ENCODE measurements at places on chromosomes 4 and X.
A peak's percentile ranks its signal among the peaks of the same experiment; 100 is the strongest.

DNA sequence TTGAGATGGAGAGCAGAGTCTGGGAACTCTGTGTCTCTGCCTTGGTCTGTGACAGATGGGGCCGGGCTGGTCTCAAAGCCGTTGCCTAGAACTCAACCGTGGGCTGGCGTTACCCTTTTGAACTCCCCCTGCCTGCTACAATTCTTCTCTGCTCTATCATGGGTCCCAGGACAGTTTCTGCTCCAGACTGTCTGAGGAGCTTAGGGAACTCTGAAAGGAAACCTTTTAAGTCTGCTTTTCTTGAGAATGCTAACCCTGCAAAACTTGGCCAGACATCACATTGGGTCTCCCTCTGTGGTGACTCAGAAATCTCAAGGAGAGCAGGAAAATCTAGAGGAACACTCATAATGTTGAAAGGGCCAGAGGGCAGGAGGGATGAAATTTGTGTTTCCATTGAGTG lies 240.6 kb downstream of the CBR4 start:
- DNase-seq: no peak

GRCh38 chrX:148540114-148540513 lies 39.7 kb downstream of the AFF2 start:
- no peak for DNase-seq

- DNase-seq: no peak
Measured at GRCh38 chr4:24657768-24658617, 73.6 kb upstream of the DHX15 start.

DNA sequence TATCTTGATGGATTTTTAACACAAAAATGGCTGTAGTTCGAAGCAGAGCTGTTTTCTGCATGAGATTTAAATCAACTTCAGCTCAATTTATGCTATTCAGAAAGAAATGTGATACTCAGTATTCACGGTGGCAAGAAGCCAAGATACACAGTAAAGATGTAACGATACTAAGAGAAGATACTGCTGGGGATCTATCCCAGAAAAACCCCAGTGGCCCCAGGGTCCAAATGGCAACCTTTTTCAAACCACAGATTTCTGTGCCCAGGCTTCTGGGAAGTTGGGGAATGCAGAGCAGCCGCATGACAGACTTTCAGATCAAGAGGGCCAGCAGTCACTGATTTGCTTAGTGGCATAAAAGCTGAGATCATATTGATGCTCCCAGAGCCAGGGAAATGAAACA lies 353.9 kb downstream of the AFF2 start:
- no peak for DNase-seq

DNA sequence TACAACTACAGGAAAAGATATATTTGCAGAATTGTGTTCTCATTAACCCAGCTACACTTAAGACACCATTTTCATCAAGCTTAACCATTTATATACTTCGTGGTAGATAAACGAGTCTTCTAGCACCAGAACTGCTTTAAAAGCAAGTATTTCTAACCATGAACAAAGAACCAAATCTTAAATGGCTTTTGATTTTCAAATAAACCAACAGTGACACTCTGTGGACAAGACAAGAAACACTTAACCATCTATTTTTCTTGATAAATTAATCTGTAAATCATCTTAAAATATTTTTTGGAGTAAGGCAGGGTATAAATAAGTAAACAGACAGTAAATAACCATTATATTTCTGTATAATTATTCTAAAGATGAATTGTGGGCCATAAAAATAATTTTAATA lies 10.2 kb downstream of the BEND2 start:
- no peak for DNase-seq

- DNase-seq: no peak
Measured at GRCh38 chr4:110493520-110493919, 17.6 kb downstream of the ENPEP start.

DNA sequence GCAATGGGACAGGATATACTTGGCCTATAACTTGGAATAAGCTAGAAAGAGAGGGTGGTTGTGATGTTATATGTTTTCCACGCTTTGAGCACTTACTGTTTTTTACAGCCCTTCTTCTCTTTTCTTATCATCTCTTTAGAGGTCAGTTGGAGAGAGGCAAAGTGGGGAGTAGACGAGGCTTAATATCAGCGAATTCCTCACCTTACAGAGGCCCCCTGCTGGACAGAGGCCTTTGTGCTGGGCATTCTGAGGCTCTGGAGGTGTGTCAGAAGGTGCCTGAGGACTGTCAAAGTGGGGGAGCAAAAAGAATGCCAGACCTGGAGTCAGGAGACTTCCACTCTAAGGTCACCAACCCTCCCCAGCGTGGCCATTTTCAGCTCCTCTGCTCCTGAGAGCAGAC lies 42.5 kb downstream of the MAMLD1 start:
- peak; percentile 29 for DNase-seq

GRCh38 chr4:86744570-86744969 lies 104.6 kb downstream of the SLC10A6 start:
- no peak for DNase-seq

DNA sequence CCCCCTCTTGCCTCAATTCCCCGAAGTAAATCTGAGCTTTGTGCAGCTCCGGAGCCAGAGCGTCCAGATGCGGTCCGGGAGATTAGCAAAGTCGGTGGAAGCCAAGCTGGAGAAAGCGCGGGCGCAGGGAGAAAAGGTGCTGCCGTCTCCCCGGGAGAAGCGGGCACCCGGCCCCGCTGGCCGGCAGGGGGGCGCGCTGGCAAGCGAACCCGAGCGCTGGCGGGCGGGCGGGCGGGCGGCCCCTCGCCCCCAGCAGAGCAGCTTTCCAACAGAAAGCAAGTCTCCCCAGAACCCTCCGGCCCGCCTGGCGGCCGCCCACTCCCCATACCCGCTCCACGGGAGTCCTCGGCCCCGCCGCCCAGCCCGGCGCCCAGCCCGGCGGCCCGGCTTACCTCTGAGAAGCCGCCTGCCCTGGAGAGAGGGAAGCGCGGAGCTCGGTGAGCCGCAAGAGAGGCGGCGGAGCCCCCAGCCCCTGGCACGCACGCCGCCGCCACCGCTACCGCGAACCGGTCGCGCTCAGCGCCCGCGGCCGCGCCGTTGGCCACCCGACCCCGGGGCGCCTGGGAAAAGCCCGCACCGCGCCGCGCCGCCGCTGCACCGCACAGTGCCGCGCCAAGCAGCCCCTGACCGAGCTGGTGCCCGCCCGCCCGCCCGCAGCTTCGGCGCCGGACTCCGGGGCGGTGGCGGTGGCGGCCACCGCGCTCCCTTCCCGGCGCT lies 529 bp upstream of the CITED1 start:
- DNase-seq: peak; percentile 16

GRCh38 chr4:176016601-176017000 lies 49.0 kb upstream of the WDR17 start:
- DNase-seq: no peak

- DNase-seq: no peak
Measured at GRCh38 chrX:46961097-46961496, 48.9 kb downstream of the JADE3 start.

DNA sequence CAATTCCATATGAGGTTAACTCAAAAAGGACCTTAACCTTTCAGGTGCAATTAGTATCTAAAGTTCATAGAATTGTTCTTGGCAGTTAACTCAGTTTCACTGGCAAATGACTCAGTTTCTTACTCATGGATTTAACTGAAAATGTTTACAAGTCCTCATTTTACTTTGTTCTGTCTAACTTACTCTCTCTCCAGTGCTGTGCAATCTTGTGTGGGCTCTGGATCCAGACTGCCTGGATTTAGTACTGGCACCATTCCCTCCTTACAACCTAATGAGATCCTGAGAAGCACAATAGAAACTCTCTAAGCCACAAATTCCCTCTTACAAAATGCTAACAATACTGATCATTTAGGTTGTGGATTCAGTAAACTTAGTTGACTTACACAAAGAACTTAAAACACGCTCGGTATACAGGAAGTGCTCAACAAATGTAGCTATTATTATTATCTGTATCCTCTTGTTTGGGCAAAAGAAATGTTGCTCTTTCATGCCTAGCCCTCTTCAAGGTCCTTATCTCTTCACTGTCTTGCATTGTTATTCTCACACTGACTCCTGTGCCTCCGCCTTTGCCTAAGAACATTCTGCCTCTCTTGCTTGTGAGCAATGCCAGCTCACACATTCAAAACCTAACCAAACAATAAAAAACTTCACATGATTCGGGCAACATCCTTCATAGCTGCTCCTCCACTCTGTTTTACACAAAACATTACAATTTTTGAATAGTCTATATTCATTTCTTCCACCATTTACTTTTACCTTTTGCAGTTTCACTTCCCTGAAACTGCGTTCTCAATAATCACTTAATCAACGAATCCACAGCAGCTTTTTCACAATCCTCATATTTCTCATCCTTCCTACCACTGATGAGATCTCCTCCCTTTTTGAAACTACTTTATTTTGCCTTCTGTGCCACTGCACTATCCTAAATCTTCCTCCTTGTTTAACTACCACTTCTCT lies 91.8 kb downstream of the PDE5A start:
- no peak for DNase-seq

- no peak for DNase-seq
Measured at GRCh38 chr4:138507522-138507921, 265.4 kb upstream of the SLC7A11 start.

DNA sequence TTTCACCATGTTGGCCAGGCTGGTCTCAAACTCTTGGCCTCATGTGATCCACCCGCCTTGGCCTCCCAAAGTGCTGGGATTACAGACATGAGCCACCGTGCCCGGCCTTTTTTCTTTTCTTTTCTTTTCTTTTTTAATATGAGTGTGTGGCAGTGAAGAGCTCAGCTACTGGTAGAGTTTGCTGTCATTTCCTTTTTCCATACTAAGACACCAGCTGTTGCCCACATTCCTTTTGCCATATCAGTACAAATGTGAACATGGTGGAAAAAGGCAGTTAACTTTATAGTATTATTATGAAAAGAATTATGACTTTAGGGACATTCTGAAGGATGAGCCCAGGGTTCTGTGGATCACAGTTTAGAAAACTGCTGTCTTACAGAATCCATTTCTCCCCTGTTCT lies 69.8 kb downstream of the EGF start:
- DNase-seq: no peak

- no peak for DNase-seq
Measured at GRCh38 chrX:39755143-39756032, 342.4 kb downstream of the BCOR start.

GRCh38 chr4:65535113-65535512 lies 135.2 kb downstream of the EPHA5 start:
- no peak for DNase-seq

DNA sequence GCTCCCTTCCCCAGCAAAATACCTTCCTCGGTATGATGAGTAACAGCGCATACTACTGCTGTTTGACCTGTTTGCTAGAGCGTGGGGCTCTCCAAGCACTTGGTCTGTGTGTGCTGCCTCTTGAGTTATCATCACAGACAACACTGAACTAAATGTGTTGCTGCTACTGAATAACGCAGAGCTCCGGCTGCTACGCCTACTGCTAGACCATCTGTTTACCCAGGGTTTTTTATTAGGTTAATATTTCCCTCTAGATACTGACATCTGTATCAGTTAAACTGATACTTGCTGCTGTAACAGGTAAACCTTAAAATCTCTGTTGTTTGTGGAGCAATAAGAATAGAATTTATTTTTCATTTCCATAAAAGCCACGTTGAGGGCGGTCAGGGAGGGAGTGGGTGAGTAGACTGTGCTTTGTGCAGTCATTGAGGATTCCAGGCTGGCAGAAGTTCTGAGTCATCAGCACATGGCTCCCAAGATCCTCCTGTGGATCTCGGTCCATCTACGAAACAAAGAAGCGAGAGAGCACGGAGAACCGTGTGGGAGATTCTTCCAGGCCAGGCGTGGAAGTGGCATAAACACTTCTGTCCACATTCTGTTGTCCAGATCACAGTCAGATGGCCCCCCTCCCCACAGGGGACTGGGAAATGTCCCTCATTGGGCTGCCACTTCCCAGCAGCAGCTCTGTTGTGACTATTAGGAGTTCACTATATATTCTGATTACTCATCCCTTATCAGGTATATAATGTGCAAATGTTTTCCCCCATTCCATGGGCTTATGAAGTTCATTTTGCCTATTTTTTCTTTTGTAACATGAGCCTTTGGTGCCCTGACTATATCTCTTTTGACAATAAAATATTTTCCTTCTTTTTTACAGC lies 14.1 kb downstream of the GRK4 start:
- no peak for DNase-seq

DNA sequence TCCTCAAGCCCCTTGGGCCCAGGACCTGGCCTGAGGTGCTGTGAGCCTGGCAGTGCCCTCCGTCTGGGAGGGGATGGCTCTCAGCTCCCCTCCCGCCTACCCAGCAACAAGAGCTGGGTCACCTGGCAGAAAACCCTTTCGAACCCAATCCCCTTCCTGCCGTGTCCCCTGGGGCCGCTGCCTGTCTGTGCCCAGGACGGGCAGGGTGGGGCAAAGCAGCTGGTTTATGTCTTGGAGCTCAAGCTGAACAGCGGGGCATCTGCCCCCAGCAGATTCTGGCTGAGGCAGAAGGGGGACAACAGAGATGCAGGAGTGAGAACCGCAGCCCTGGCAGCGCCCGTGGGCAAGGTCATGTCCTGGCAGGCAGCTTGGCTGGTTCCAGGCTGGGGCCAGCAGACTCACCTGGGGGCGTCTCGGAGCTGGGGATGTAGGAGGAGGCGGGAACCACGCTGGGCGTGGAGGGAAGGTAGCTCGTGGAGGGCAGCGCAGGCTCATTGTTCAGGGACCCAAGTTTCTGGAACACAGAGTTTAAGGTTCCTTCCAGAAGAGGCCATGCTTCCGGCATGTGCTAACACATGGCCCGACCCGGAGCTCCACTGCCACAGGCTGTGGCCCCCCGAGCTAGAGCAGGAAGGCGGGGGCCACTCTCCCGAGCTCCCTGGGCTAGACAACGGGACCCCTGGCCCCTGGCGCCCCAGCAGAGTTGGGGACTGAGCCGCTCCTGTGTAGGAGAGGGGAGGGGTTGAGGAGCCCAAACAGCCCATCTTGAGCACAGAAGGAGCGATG lies 24.2 kb downstream of the NELFA start:
- DNase-seq: no peak

DNA sequence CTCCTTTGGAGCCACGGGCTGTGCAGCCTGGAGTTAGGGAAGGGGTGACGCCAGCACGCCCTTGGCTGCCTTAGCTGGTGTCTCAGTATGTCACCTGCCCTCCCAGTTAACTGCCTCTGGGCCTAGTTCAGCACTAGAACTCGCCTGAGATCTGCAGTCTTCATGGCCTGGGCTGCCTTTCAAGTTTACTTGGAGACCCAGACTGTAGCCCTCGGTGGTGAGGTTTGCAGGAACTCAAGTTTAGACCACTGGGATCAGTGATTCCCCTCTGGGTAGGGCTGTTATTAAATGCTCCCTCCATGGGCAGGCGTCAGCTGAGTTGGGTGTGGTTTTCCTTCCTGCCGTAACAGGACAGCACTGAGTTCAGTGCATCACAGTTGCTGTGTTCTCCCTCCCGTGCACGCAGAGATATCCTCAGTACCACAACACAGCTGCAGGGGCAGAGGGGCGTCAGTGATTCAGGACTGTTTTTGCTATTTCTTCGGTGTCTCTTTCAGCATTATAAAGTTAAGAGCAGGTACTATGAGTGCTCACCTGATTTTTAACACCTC lies 30.5 kb downstream of the PLAC8 start:
- no peak for DNase-seq

DNA sequence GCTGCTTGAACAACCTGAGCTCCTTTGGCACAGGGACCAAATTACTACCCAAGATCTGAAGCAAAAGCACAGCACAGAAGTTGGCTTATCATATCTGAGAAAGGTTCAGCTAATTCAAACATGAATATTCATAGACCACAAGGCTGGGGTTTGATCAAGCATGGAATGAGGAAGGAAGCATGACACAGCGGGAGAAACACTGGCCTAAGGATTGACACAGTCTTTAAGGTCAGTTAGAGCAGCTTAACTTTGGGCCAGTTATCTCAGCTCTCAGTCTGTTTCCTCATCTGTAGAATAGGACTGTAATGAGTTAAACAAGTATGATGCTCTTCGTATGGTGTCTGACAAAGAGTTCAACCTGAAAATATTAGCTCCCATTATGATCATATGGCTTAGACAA lies 88.5 kb upstream of the CBR4 start:
- no peak for DNase-seq

- no peak for DNase-seq
Measured at GRCh38 chr4:170464614-170465197, 374.9 kb upstream of the AADAT start.
